ENCODE measurements at places on chromosomes 6 and 20.

GRCh38 chr6:89243331-89243629, 26.1 kb upstream of the GABRR1 start:
- no peak overlapping the region for H3K4me3 ChIP-seq
- H3K27ac ChIP-seq = no peak overlapping the region

DNA sequence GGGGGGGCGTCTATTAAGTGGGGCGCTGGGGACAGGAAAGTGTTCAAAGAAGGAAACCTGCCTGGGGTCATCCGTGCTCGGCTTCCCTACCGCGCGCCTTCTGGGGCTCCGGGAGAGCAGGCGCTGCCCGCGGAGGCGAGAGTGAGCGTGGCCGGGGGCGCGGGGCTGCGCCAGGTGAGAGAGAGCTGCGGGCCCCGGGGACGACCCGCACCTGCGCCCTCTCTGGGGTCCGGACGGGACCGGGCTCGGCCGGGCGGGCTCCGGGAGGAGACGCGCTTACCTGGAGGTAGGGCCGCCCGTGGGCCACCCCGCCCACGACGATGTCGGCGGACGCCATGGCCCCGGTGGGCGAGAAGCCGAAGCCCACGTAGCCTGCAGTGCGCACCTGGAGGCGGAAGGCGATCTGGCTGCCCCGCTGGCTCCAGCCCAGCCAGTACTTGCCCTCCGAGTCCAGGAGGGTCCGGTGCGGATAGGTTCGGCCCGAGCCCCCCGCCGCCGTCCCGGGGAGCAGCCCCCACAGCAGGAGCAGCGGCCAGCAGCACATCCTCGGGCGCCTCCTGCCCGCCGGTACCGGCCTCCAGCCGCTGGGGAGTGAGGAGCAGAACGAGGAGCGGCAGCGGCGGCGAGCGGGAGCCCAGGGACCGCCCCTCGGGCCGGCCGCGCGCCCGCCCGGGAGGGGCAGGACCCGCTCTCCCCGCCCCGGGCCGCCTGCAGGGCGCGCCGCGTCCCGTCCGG, at the start of gene MOXD1:
MOXD1 (minus strand) TSS at position 593 of the 735 bp plus-strand sequence; CDS start at position 544, 49 bp downstream.
- peak within 1 kb of the TSS; percentile 57 for H3K4me3 ChIP-seq
- peak; percentile 80 for DNase-seq
- H3K27me3 ChIP-seq = no peaks in the 10 kb centered on the region
- H3K27ac ChIP-seq = no peak within 1 kb of the TSS
- no peaks in the 10 kb centered on the region for H3K4me1 ChIP-seq

DNA sequence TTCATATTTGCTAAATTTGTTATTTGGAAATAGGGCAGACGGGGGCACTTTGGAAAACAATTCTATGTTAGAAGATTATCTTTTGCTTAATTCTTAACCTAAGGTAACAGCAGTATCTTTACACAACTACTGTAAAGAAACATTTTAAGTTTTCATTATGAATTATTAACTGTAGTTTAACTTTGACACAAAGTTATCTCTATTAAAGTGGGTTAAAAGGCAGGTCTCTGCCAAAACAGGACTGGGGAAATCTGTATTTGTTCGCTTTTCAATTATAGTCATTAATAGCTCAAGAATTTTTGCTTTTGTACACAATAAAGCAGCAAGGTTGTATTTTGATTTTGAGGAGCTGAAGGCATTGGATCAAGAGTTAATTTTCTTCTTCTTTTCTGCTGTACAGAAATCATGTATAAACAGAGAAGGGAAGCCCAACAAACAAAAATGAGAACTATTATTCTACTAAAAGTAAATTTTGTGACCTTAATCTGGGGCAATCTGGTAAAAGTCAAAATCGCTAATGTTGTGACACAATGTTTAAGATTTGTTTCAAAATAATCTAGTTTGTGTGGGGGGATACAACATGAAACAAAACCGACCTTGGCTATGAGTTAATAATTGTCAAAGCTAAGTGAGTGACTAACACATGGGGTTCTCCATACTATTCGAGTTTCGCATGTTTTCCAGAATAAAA, 2.9 kb downstream of the STAU1 start:
- H3K4me3 ChIP-seq = peak overlapping the region; percentile 92
- no peaks in the 10 kb centered on the region for H3K27me3 ChIP-seq
- peaks cover 12% of the 10 kb centered on the region for H3K4me1 ChIP-seq
- no peak for DNase-seq
- H3K27ac ChIP-seq = peak overlapping the region; percentile 65
- no peaks in the 10 kb centered on the region for H3K36me3 ChIP-seq

GRCh38 chr6:139710556-139710955, 336.1 kb upstream of the CITED2 start:
- H3K4me3 ChIP-seq = no peak overlapping the region
- DNase-seq = no peak
- peaks cover 17% of the 10 kb centered on the region for H3K4me1 ChIP-seq
- no peaks in the 10 kb centered on the region for H3K27me3 ChIP-seq

- no peak for DNase-seq
- no peaks in the 10 kb centered on the region for H3K4me1 ChIP-seq
- H3K36me3 ChIP-seq = no peaks in the 10 kb centered on the region
These were observed 15.5 kb downstream of the OVOL2 start for GRCh38 chr20:18042229-18042628.

DNA sequence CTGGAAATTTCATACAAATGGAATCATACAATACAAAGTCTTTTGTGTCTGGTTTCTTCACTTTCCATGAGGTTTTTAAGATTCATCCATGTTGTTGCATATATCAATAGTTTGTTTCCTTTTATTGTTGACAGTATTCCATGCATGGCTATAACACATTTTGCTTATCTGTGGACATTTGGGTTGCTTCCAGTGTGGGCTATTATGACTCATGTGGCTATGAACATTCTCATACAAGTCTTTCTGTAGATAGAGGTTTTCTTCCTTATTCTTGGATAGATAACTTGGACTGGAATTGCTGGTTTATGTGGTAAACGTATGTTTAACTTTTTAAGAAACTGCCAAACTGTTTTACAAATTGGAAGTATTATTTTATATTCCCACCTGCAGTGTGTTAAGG, 30.0 kb upstream of the KIF6 start:
- no peaks in the 10 kb centered on the region for H3K27me3 ChIP-seq
- DNase-seq = no peak
- no peak overlapping the region for H3K4me3 ChIP-seq

GRCh38 chr20:52054123-52054522, 137.5 kb downstream of the ZFP64 start:
- no peaks in the 10 kb centered on the region for H3K36me3 ChIP-seq
- no peak overlapping the region for H3K4me3 ChIP-seq
- no peaks in the 10 kb centered on the region for H3K27me3 ChIP-seq
- H3K4me1 ChIP-seq = no peaks in the 10 kb centered on the region
- H3K27ac ChIP-seq = no peak overlapping the region

Measured in pancreas (tissue), 10 donors.